ENCODE measurements at places on chromosomes 3 and 15.

DNA sequence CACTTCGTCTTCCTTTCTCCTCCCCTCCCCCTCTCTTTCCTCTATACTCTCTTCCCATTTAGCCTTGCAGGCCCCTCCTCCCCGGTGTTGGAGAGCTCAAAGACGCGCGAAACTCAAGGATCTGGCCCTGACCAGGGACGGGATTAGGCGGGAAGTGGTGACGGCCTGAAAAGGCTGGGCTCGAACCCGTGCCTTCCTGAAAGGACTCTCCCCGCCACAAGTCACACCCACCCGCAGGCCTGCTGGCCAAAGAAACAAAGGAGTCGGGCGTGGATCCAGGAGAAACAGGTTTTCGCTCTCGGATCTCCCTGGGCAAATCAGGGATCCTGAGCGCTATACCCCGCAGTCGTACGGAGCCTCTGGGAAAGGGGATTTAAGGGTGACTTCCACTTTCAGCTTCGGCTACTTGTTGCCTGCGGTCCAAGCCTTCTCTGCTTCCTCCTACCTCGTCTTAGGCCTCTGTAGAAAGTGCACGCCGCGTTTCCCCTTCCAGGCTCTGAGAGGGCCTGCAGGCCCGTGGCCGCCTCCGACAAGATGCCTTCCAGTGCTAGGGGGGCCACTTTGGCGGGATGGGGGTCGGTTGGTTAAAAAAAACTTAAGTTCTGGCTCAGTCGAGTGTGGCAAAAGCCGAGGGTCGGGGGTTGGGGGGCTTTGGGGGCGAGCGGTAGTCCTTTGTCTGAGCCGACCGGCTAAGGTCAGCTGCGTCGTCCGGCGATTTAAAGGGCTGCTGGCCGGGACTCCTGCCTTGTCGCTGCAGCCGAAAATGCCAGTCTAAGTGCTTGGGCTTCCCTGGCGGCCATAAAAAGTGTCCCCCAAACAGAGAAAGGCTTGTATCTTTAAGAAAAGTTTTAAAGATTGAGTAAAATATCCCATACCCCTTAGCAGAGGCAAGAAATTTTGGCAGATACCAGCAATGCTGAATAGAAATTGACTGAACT, 8.2 kb downstream of the ZIC4 start:
- no peak for DNase-seq

DNA sequence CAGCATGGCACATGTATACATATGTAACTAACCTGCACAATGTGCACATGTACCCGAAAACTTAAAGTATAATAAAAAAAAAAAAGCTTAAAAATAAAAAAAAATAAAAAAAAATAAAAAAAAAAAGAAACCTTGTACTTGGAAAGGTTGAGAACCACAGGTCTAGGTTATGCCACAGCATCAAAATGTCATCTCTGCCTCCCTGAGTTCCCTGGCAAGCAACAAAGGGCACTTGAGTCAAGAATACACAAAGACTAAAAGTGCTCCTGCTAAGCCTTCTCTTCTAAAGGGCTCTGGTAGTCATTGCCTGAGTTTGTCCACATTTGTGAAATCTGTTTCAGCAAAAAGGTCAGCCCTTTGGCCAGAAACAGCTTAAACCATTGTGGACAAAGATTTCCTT, 395.8 kb upstream of the CCDC54 start:
- DNase-seq: no peak

GRCh38 chr3:64213962-64214379, 11.3 kb downstream of the PRICKLE2 start:
- DNase-seq: no peak

- DNase-seq: no peak
These were observed 98.5 kb upstream of the ROBO2 start for GRCh38 chr3:76941376-76941775.

DNA sequence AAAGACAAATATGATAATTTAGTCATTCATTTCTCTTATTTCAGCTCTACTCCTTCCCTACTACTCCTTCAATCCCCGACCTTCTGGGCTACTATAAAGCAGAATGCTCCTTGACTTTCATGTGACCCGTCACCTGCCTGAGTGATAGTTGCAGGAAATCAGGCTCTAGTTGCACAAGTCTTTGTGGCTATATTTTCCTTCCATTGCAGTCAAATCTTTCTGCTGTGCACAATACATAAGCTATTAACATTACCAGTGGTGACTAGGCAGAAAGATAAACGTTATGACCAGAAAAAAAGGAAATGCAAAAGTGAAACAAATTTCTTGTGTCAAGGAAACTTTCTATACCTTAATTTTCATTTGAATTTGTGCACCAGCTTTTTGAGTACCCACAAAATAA, 2.3 kb downstream of the SUCNR1 start:
- DNase-seq: no peak
